Suprapubic skin (tissue), 4 donors: ENCODE measurements at places on chromosomes 12 and 14.

- H3K27ac ChIP-seq, result peak overlapping the region; percentile 14
- peaks cover 10% of the 10 kb centered on the region for H3K4me1 ChIP-seq
- DNase-seq, result no peak
- H3K4me3 ChIP-seq, result no peak overlapping the region
- H3K36me3 ChIP-seq, result no peaks in the 10 kb centered on the region
These were observed 52.2 kb upstream of the SRP54 start for GRCh38 chr14:34930591-34931091.

GRCh38 chr12:13220838-13221237 is 24.3 kb downstream of the EMP1 start:
- H3K27ac ChIP-seq, result no peak overlapping the region
- peaks cover 27% of the 10 kb centered on the region for H3K36me3 ChIP-seq
- H3K4me1 ChIP-seq, result peaks cover 25% of the 10 kb centered on the region
- no peak overlapping the region for H3K4me3 ChIP-seq
- DNase-seq, result no peak

DNA sequence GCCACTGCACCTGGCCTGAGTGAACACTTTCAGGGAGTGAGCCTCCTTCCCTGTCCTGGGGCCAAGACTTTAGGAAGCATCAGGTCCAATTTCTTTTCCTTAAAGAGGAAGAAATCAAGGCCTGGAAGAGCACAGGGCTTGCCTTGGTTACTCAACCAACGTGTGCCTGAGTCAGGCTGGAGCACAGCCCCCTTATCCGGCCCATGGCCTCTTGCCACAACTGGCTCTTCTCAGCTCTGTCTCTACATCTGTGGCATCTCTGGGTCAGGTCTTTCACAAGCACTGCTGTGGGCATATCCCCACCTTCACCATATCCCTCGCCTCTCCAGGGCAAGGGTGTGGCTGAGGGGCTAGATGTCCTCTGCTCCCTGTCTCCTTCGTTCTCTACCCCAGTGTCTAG is 6.8 kb downstream of the MYH6 start:
- no peak overlapping the region for H3K4me3 ChIP-seq
- no peaks in the 10 kb centered on the region for H3K4me1 ChIP-seq
- H3K27me3 ChIP-seq, result peaks cover 37% of the 10 kb centered on the region
- DNase-seq, result no peak

GRCh38 chr12:28089338-28089737 is 100.9 kb upstream of the CCDC91 start:
- no peaks in the 10 kb centered on the region for H3K36me3 ChIP-seq
- peaks cover 7% of the 10 kb centered on the region for H3K4me1 ChIP-seq
- H3K4me3 ChIP-seq, result no peak overlapping the region
- H3K27ac ChIP-seq, result no peak overlapping the region
- H3K27me3 ChIP-seq, result no peaks in the 10 kb centered on the region
- no peak for DNase-seq

- H3K27me3 ChIP-seq, result no peaks in the 10 kb centered on the region
- H3K36me3 ChIP-seq, result no peaks in the 10 kb centered on the region
- peak overlapping the region; percentile 55 for H3K4me3 ChIP-seq
- H3K4me1 ChIP-seq, result peaks cover 20% of the 10 kb centered on the region
- H3K27ac ChIP-seq, result peak overlapping the region; percentile 78
These were observed 165.8 kb downstream of the MON2 start for GRCh38 chr12:62632411-62632918.

DNA sequence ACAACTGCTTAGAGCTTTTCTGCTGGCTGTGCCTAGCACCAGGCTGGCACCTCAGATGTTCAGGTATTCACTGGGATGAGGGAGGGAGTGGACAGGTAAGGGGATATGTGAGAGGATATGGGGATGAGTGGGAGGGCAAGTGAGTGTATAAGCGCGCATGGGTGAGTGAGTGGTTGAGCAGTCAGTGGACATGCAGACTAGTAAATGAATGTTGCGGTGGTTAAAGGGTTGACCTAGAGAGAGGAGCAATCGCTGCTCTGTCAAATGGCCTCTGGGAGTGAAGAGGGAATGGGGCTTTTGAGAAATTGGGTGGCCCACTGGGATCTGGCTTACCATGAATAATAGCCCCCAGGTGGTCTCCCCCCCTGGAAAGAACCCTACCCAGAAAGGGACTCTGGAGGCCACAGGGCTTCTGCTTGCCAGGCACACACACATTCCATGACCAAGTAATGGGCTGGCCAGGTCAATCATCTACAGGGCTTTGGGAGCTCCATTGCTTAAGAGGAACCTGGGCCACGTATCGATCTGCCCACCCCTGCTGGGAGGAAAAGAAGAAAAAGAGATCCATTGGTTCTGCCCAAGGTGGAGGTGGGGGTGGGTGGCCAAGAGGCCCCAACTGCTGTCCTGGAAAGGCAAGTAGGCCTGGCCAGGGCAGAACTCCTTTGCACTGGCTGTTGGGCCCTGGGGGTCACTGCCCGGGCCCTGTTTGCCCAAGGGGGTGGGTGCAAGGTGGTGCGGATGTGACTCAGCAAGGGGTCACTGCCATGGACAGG is 30.8 kb upstream of the ZFP36L1 start:
- H3K4me3 ChIP-seq, result no peak overlapping the region
- H3K27ac ChIP-seq, result no peak overlapping the region
- H3K4me1 ChIP-seq, result peaks cover 31% of the 10 kb centered on the region
- no peak for DNase-seq
- no peaks in the 10 kb centered on the region for H3K27me3 ChIP-seq

- no peak for DNase-seq
- no peaks in the 10 kb centered on the region for H3K36me3 ChIP-seq
- H3K27me3 ChIP-seq, result no peaks in the 10 kb centered on the region
- peaks cover 11% of the 10 kb centered on the region for H3K4me1 ChIP-seq
- H3K4me3 ChIP-seq, result no peak overlapping the region
These were observed 12.1 kb upstream of the LTA4H start for GRCh38 chr12:96047229-96048211.

GRCh38 chr12:122097927-122098756 is 19.6 kb downstream of the MLXIP start:
- peak overlapping the region; percentile 90 for H3K27ac ChIP-seq
- no peak overlapping the region for H3K4me3 ChIP-seq
- no peaks in the 10 kb centered on the region for H3K36me3 ChIP-seq

- no peak overlapping the region for H3K27ac ChIP-seq
- no peaks in the 10 kb centered on the region for H3K36me3 ChIP-seq
These were observed 509.6 kb downstream of the FUT8 start for GRCh38 chr14:65922142-65922541.

DNA sequence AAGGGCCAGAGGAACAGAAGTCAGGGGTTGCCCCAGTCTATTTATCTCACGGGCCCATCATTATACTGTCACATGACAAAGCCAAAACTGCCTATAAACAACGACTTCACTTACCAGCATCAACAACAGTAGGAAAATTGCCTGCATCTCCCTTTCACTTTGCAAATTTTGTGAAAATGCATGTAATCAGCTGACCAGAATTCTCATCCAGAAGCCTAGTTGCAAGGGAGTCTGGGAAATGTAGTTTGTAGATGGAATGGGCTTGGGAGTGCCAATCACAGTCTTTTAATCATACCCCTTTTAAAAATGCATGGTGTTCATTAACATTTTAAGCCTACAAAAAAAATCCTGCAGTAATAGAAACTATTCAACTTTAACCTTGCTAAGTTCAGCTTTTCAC is 369.3 kb upstream of the TMPO start:
- DNase-seq, result no peak
- H3K27ac ChIP-seq, result no peak overlapping the region
- no peaks in the 10 kb centered on the region for H3K4me1 ChIP-seq
- no peaks in the 10 kb centered on the region for H3K27me3 ChIP-seq
- H3K36me3 ChIP-seq, result no peaks in the 10 kb centered on the region

GRCh38 chr12:38850461-38850860 is 54.9 kb downstream of the CPNE8 start:
- DNase-seq, result no peak
- H3K4me1 ChIP-seq, result no peaks in the 10 kb centered on the region
- no peaks in the 10 kb centered on the region for H3K27me3 ChIP-seq
- H3K27ac ChIP-seq, result no peak overlapping the region
- no peaks in the 10 kb centered on the region for H3K36me3 ChIP-seq

DNA sequence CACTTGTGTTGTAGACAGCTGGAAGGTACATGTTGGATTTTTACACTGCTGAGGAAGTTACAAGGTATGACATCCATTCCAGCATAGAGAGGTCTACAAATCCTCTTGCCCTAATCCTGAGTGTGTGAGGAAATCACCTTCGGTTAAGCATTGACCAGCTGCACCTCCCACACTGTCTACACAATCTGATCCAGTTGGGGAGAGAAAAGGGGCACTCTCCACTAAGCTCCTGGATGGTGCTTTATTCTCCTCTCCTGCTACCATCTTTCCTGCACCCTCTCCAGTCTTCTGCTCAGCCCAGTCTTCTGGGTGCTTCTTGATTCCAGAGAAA is at the start of gene OR6J1:
Gene OR6J1 (minus strand): TSS at position 48 of the 331 bp plus-strand sequence. CDS start 9,541 bp downstream, outside the sequence.
- DNase-seq, result no peak
- peaks cover 7% of the 10 kb centered on the region for H3K4me1 ChIP-seq
- H3K27ac ChIP-seq, result no peak within 1 kb of the TSS
- H3K36me3 ChIP-seq, result no peaks in the 10 kb centered on the region

DNA sequence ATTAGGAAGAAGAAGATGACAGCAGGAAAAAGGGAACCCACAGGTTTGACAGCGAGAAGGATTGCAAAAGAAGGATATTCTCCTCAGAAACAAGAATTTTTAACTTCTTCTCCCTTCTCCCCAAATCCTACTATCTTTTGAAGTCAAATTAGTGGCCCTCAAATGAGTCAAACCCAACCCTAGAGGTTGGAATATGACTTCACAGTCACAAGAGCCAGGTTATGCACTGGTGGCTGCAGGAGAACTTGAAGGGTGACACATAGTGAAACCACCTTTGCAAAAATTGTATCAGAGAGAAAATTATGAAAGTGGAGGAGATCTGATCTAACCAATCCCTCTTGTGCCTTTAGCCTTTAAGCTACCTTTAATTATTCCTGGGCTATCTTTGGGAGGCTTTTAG is 386.2 kb upstream of the CCDC196 start:
- no peaks in the 10 kb centered on the region for H3K27me3 ChIP-seq
- no peak overlapping the region for H3K27ac ChIP-seq
- no peaks in the 10 kb centered on the region for H3K36me3 ChIP-seq
- H3K4me3 ChIP-seq, result no peak overlapping the region
- DNase-seq, result no peak

DNA sequence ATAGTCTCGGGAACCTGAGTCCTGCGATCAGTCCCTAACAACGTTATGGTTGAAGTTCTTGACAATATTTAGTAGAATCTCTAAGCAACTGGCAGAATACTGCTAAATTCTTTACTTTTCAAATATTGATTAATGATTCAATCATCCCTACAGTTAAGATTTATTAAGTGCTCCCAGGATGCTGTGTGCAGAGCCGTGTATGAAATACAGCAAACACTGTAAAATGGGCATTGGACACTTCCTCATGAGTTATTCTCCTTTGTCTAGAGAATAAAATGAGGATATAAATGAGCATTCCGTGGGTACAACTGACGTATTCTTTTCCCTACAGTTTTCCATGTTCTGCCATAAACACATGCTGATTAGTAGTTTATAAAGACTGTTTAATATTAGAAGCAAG is 372.4 kb downstream of the TMTC2 start:
- H3K27me3 ChIP-seq, result no peaks in the 10 kb centered on the region
- no peaks in the 10 kb centered on the region for H3K4me1 ChIP-seq
- H3K27ac ChIP-seq, result no peak overlapping the region
- H3K4me3 ChIP-seq, result no peak overlapping the region
- H3K36me3 ChIP-seq, result no peaks in the 10 kb centered on the region

DNA sequence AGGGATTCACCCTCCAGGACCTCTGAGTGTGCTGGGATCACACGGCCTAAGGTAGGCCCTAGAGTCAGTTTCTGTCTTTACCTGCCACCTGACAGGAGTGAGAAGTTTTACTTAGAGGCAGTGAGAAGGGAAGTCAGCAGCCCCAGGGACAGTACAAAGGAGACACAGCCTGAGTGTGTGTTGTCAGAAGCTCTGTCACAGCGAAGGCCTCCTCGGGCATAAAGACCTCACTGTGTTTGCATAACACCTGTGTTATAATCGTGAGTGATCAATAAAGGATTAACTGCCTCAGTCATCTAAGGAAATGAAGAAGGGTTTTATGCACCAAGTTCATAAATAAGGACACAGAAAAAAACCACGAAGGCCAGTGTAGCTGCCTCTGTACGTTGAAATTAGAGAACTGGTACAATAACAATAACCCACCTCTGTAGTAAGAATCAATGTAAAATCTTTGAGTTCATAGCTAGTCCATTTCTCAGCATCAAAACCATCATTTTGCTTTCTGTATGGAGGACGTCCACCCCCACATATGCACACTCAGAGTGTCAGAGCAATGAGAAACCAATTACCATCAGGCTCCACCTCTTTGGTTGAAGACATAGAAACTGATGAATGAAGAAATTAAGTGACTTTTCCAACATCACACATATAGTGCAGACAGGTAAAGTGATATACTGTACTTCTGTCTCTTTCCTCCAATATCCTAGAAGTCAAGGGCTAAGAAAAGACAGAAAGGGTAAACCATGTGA is 159.3 kb downstream of the DAD1 start:
- no peaks in the 10 kb centered on the region for H3K36me3 ChIP-seq
- H3K4me3 ChIP-seq, result no peak overlapping the region
- no peaks in the 10 kb centered on the region for H3K27me3 ChIP-seq
- H3K4me1 ChIP-seq, result peaks cover 40% of the 10 kb centered on the region

GRCh38 chr14:105424861-105425260 is 5.2 kb downstream of the MTA1 start:
- no peak overlapping the region for H3K27ac ChIP-seq
- no peaks in the 10 kb centered on the region for H3K27me3 ChIP-seq
- H3K36me3 ChIP-seq, result peaks cover 15% of the 10 kb centered on the region
- H3K4me1 ChIP-seq, result peaks cover 28% of the 10 kb centered on the region
- no peak overlapping the region for H3K4me3 ChIP-seq

DNA sequence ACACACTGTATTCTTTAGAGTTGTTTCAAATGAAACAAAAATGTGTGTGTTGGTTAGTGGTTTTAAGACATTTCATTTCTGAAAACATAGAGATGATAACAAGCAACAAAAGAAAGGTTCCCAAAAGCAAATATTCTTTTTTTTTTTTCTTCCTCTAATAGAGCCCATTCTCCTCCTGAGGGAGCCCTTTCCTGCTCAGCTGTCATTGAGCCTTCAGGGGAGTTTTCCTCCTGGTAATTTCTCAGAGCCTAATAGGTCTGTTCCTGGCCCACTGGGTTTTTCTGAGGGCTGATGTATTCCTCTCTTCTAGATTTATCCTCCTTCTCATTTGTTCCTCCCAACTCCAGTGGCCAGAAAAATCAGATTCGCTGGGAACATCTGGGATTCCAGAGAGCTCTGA is 654.5 kb downstream of the NOVA1 start:
- H3K27ac ChIP-seq, result no peak overlapping the region
- H3K4me1 ChIP-seq, result no peaks in the 10 kb centered on the region
- H3K36me3 ChIP-seq, result no peaks in the 10 kb centered on the region

- H3K27ac ChIP-seq, result no peak overlapping the region
- no peak overlapping the region for H3K4me3 ChIP-seq
- H3K27me3 ChIP-seq, result no peaks in the 10 kb centered on the region
- peaks cover 19% of the 10 kb centered on the region for H3K36me3 ChIP-seq
- no peaks in the 10 kb centered on the region for H3K4me1 ChIP-seq
- no peak for DNase-seq
These were observed 35.1 kb downstream of the TRPV4 start for GRCh38 chr12:109797905-109798669.

DNA sequence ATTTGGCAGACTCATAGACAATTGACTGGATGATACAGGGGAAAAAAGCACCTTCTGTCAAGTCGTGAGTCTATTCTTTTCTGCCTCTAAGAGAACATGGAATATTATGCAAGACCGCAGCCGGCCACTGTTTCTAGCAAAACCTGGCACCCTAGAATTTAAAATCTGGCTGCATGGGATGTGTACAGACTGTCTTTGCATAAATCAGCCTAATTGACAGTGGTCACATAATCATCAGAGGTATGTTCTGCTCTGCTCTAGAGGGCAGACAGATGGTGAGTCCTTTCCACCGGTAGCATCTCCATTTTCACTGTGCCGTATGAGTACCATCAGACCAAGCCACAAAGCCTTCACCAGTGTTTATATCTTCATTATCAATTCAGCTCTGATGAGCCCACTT is 80.6 kb downstream of the KCNK10 start:
- peaks cover 3% of the 10 kb centered on the region for H3K27me3 ChIP-seq
- H3K27ac ChIP-seq, result no peak overlapping the region
- H3K4me1 ChIP-seq, result no peaks in the 10 kb centered on the region
- no peak overlapping the region for H3K4me3 ChIP-seq
- DNase-seq, result no peak
